ENCODE measurements at places on chromosomes 12 and 14. TPM values are rescaled to one million over a fixed set of nuclear protein-coding genes. Genes with fewer than 3 reads are reported as not detected.

GRCh38 chr14:83478741-83479140 lies 1945.1 kb upstream of the SEL1L start:
- H3K4me1 ChIP-seq = peaks cover 18% of the 10 kb centered on the region
- H3K27ac ChIP-seq = no peak overlapping the region
- H3K4me3 ChIP-seq = no peak overlapping the region
- no peak for DNase-seq
- no peaks in the 10 kb centered on the region for H3K36me3 ChIP-seq

DNA sequence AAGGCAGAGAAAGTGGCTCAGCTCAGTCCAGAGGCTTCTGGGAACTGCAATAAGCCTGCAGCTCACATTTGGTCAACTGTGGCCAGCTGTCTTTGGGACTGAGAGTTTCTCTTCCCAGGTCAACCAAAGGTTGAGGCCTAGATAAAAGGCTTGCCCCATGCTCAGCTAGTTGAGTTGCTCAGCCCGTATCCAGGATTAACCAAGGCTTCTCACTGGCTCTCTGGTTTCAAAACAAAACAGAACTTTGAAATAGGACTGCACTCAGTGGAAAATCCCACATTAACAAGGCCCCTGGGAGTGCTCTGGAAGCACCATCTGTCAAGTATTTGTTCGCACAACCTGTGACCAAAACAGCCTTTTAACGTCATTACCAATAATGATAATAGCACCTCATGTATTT lies 40.3 kb upstream of the NUAK1 start:
- no peaks in the 10 kb centered on the region for H3K27me3 ChIP-seq
- no peaks in the 10 kb centered on the region for H3K36me3 ChIP-seq
- peak overlapping the region; percentile 6 for H3K4me3 ChIP-seq
- H3K27ac ChIP-seq = peak overlapping the region; percentile 73
- peaks cover 23% of the 10 kb centered on the region for H3K4me1 ChIP-seq

DNA sequence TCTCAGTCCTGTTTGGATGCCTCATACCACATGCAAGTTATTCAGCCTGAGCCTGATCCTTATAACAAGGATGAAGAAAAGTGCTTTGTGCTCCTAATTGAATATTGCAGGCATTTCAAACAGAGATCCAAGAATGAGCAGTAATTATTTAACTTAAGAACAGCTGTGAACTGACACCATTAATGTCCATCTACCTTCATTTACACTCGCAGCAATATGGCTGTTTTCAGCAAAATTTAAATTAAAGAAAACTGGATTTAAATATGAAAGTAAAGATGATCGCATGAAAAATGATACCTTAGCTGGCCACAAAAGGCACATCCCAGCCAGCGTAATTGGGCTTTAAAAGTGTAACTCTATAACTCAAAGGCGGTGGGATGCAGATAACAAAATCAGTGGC lies 466.3 kb downstream of the GALC start:
- H3K4me1 ChIP-seq = peaks cover 9% of the 10 kb centered on the region
- no peak overlapping the region for H3K4me3 ChIP-seq
- H3K27me3 ChIP-seq = peaks cover 3% of the 10 kb centered on the region
- DNase-seq = no peak

- no peak overlapping the region for H3K27ac ChIP-seq
- no peak overlapping the region for H3K4me3 ChIP-seq
- DNase-seq = no peak
- H3K27me3 ChIP-seq = peaks cover 41% of the 10 kb centered on the region
- peaks cover 12% of the 10 kb centered on the region for H3K4me1 ChIP-seq
Observed at GRCh38 chr12:109606320-109607028, 32.9 kb downstream of the MVK start.

DNA sequence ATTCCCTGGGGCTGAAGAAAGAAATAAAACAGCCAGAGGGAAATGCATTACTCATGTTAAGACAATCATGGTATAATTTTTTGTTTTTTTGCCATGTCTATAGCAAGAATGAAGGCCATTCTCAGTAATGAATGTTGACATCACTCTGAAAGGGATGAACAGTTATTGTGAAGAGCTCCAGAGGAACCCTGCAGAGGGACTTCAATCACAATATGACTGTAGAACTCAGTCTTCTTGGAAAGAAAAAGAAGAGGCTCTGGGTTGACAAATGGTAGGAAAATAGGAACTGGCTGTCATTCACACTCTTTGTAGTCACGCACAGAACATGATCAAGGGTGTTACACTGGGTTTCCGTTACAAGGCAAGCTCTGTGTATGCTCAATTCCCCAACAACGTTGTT lies 73.8 kb upstream of the DACT1 start:
- no peak for DNase-seq
- H3K27ac ChIP-seq = no peak overlapping the region
- no peak overlapping the region for H3K4me3 ChIP-seq
- H3K36me3 ChIP-seq = no peaks in the 10 kb centered on the region
- H3K4me1 ChIP-seq = peaks cover 44% of the 10 kb centered on the region

DNA sequence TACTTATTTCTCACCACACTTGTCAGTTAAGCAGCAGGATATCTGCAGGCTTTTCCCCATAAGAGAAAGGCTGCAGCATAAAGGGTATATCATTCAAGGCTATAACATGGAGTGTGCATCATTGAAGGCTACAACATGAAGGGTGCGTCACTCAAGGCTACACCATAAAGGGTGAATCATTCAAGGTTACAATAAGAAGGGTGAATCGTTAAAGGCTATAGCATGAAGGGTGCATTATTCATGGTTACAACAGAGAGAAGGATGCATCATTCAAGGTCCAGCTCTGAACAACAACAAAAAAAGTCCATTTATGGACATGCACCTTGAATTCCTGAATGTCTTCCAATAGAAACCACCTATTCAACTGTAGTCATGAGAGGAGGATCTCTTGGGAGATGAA lies 32.8 kb upstream of the LUM start:
- H3K36me3 ChIP-seq = peaks cover 4% of the 10 kb centered on the region
- DNase-seq = no peak
- peaks cover 18% of the 10 kb centered on the region for H3K4me1 ChIP-seq

DNA sequence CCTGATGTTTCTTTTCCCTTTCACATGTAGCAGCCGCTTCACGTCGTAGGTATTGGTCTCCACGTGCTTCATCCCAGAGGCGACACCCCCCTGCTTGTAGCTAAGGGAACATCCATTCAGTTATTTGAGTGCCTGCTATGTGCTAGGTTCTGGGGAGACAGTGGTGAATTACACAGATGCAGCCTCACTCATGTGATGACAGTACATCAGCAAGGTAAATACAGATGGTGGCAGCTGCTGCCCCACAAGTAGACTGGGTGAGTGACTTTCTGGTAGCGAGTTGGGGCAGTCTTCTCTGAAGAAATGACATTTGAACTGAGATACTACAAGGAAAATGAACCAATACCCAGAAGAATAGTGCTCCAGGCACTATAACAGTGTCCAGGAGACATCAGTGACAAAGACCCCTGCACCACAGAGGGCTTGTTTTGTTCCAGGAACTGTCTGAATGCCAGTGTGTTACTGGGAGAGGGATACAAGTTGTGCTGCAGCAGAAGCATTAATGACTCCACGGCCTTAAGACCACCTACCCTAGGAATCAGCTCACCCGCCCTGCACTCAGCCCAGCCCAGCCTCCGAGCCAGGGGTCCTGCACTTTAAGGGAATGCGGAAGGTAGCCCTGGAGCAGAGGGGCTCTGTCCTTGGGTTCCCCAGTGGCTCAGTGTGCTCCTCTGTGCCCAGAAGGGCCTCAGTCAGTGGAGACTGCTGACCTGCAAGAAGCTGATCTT lies 7.3 kb downstream of the AVIL start:
- no peak for DNase-seq
- H3K4me1 ChIP-seq = no peaks in the 10 kb centered on the region
- H3K36me3 ChIP-seq = no peaks in the 10 kb centered on the region
- H3K27ac ChIP-seq = no peak overlapping the region

DNA sequence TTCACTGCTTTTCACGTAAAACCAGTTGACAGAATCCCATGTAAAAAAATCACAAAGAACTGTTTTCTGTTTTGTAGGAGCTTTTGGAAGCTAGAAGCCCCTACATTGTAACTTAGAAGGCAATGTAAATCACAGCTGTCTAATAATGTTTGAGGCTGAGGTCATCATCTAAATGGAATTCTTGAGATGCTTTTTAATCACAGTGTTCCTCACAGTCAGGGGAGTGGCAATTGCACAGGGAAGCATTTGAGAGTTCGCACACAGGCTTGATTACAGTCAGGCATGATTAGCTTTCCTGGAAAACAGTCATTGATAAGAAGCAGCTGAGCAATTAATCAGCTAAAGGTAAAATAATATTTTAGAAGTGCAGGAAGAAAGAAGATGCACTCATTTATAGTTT lies 2.9 kb downstream of the SLC17A8 start:
- H3K27ac ChIP-seq = peak overlapping the region; percentile 16
- peaks cover 12% of the 10 kb centered on the region for H3K4me1 ChIP-seq
- H3K36me3 ChIP-seq = no peaks in the 10 kb centered on the region
- H3K4me3 ChIP-seq = no peak overlapping the region
- H3K27me3 ChIP-seq = peaks cover 20% of the 10 kb centered on the region

DNA sequence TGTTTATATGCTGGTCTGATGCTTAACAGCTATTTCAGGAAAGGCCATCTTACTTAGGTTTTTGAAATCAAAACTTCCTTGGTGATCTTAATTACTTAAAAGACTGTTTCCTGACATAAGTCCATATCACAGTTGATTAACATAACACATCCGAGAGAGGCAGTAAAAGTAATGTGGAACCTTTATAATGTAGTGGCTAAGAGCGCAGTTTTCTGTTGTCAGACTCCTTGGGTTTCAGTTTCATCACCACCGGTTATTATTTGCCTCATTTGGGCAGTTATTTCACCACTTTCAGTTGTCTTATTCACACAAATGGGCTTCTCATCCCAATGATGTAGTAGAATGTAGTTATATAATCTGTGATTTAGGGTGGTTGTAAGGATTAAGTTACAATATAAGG lies 30.9 kb downstream of the TBC1D15 start:
- no peak for DNase-seq
- H3K27ac ChIP-seq = no peak overlapping the region
- H3K27me3 ChIP-seq = no peaks in the 10 kb centered on the region
- H3K4me1 ChIP-seq = no peaks in the 10 kb centered on the region
- H3K36me3 ChIP-seq = peaks cover 13% of the 10 kb centered on the region

- H3K4me3 ChIP-seq = no peak overlapping the region
- peak; percentile 59 for DNase-seq
- H3K27ac ChIP-seq = no peak overlapping the region
- H3K36me3 ChIP-seq = no peaks in the 10 kb centered on the region
Observed at GRCh38 chr14:104267895-104268294, 129.5 kb downstream of the KIF26A start.

GRCh38 chr12:98990648-98991047 lies 345.6 kb downstream of the APAF1 start:
- no peaks in the 10 kb centered on the region for H3K27me3 ChIP-seq
- H3K4me1 ChIP-seq = no peaks in the 10 kb centered on the region
- no peak for DNase-seq
- H3K4me3 ChIP-seq = no peak overlapping the region
- no peaks in the 10 kb centered on the region for H3K36me3 ChIP-seq
- H3K27ac ChIP-seq = no peak overlapping the region

- H3K4me1 ChIP-seq = peaks cover 22% of the 10 kb centered on the region
- peaks cover 12% of the 10 kb centered on the region for H3K27me3 ChIP-seq
- H3K36me3 ChIP-seq = no peaks in the 10 kb centered on the region
Observed at GRCh38 chr14:104274806-104275205, 136.4 kb downstream of the KIF26A start.

GRCh38 chr12:55681142-55682077 lies 26.3 kb downstream of the ITGA7 start:
- peaks cover 50% of the 10 kb centered on the region for H3K27me3 ChIP-seq
- H3K27ac ChIP-seq = peak overlapping the region; percentile 67
- DNase-seq = no peak

DNA sequence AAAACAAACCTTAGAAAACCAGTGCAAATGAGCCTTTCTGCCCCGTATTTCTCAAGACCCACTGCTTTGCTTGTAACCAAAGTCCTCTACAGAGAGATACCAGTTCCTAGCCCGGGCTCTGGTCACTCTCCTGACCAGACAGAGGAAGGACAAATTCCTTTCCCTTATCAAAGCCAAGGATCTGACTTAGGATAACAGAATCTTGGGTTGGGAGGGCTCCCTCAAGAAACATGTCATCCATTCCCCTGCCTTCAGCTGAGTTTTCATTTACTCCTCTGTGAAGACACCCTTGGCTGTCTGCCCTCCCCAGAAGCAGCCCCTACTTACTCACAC lies 116.0 kb upstream of the PARP11 start:
- H3K4me3 ChIP-seq = no peak overlapping the region
- peaks cover 4% of the 10 kb centered on the region for H3K36me3 ChIP-seq
- DNase-seq = no peak
- H3K4me1 ChIP-seq = peaks cover 6% of the 10 kb centered on the region
- peak overlapping the region; percentile 24 for H3K27ac ChIP-seq

DNA sequence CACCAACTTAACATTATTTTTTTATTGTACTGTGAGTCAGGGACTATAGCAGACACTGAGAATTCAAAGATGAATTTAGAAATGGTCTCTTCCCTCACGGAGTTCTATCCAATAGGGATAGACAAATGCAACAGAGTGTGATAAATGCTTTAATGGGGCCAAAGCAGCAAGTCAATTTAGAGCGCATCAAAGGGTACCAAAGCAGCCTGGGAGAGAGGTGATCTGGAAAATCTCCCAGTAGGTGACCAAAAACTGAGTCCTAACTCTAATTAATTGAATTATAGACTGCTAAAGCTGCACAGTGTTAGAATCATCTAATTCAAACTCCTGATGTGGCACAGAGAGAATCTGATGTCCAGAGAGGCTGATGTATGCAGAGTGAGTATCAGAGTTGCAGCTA lies 2.6 kb downstream of the LIN7A start:
- no peak for DNase-seq
- H3K27me3 ChIP-seq = peaks cover 21% of the 10 kb centered on the region
- H3K4me3 ChIP-seq = peak overlapping the region; percentile 51
- H3K27ac ChIP-seq = no peak overlapping the region
- H3K36me3 ChIP-seq = no peaks in the 10 kb centered on the region

DNA sequence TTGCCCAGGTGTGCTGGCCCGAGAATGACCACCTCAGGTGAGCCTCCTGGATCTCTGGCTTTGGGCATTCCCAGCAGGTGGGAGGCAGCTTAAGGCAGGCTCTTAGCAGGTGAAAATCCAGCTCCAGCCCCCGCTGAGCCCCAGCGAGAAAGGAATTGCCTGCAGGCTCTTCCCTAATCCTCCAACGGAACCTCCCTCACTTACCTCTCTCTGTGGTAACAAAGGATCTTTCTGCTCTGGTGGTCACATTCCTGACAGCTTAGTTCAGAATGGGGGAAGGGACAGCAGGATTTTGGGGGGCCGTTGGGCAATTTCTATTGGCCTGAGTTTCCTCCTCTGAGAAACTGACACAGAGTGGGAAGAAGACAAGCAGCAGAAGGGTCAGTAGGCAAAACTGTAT lies 116.0 kb upstream of the LHX5 start:
- no peak overlapping the region for H3K4me3 ChIP-seq
- no peaks in the 10 kb centered on the region for H3K4me1 ChIP-seq
- peaks cover 91% of the 10 kb centered on the region for H3K27me3 ChIP-seq
- DNase-seq = no peak
- H3K27ac ChIP-seq = no peak overlapping the region
- no peaks in the 10 kb centered on the region for H3K36me3 ChIP-seq

SLC5A8 gene
- total RNA-seq = 1.0 TPM

CLEC12A gene
- total RNA-seq = 0.50 TPM

IAPP gene
- total RNA-seq = 10.0 TPM

RDH16 gene
- 0.43 TPM for total RNA-seq

FZD10 gene
- total RNA-seq = 17.7 TPM

KRT6C gene
- total RNA-seq = 0.31 TPM

FAM90A1 gene
- 0.36 TPM for total RNA-seq

GLIPR1 gene
- total RNA-seq = 0.45 TPM

ATG2B gene
- 15.6 TPM for total RNA-seq

Data from type B pancreatic cell (in vitro differentiated cells).